ENCODE measurements at places on chromosomes 13 and 19.

DNA sequence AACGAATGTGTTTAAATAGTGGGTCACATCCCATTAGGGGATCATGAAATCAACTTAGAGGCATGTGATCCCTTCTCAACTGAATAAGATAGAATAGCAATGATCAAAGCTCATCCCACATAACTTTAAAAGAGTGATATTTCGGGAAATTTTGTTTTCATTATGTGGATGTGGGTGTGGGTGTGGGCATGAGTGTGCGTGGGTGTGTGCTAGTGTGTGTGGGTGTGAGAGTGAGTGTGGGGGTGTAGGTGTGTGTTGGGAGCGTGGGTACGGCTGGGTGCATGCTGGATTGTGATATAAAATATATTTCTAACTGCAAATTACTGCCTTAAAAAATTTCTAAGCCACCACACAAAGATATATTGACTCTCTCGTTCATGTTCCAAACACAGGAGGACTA, 15.9 kb downstream of the RXFP2 start:
- DNase-seq: no peak

DNA sequence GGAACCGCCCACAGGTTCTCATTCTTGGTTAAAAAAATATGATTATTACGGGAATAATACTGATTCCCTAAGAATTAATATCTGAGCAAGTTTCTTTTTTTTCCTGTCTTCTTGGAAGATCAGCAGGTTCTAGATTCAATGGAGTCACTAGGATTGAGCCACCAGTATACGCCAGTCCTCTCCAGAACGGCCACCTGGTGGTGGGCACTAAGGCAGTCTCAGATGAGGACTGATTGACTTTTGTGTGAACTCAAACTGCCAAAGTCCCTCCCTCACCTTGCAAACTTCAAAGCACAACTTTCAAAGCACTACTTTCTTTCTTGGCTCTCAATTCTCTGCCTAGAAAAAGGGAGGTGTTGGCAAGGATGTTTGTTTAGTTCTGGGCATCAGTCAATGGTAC, 33.3 kb upstream of the ALOX5AP start:
- DNase-seq: no peak

- DNase-seq: no peak
Observed at GRCh38 chr13:97124915-97125809, 97.0 kb upstream of the MBNL2 start.

DNA sequence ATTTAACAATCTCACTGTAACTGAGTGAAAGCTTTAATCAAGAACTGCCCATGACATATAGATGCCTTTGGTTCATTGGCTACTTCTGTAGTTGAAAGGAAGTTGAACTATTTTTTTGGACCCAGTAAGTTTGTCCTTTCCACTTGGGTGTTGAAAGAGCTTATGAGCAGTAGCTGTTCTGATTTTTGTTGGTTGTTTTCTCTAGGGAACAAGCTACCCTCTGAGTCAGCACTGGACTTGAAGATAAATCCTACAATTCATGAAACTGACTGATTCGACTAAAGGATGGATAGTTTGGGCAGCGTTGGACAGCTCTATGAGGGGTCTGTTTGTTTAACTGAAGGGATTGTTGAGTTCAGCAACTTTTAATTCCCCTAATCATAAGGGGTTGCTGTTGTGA, 101.0 kb downstream of the PAN3 start:
- no peak for DNase-seq

- no peak for DNase-seq
Observed at GRCh38 chr19:18609717-18610051, 3.0 kb upstream of the TMEM59L start.
